Activated T-helper 1 cell treated with anti-CD3 and anti-CD28 coated beads, Interleukin-2, amount 50 U/mL, for 16 hours (primary cell): ENCODE measurements at places on chromosomes 6 and 20.
A peak's percentile ranks its signal among the peaks of the same experiment; 100 is the strongest.

GRCh38 chr20:10611357-10611756 lies 62.4 kb downstream of the JAG1 start:
- DNase-seq = no peak

GRCh38 chr6:53801022-53801421 lies 6.2 kb downstream of the LRRC1 start:
- DNase-seq = no peak

DNA sequence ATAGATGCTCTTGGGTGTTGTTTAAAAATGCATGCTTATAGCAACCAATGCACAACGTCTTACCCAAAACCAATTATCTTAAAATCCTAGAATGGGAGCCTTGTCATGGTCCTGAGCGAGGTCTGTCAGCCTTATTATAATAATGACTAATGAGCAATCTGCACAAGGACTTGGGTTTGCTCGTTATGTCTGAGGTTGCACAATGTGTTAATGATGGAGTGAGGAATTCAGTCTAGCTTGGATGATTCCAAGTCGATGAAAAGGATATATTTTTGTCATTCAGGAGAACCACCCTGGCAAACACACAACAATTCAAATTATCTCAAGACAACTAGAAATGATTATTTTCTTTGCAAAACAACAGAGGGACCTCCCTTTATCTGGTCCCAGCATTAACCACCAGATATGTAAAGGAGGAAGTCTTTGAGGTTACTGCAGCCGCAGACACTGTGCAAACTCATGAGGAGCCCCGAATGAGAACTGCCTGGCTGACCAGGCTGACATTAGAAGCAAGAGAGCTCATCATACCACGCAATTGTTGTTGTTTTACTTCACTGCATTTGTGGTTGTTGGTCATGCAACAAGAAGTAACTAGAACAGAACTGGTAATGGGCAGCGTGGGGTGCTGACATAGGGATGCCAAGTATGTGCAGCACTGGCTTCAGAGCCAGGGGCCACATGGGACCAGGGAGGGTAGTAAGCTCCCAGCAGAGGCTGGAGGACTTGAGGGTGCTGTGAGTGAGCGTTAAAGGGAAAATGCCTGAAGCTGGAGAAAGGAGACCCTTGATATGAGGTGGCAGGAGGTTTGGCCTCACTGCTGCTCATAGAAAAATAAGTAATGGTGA lies 488.3 kb downstream of the CDH26 start:
- DNase-seq = no peak

- no peak for DNase-seq
Observed at GRCh38 chr6:98094696-98095095, 739.7 kb upstream of the POU3F2 start.

GRCh38 chr6:125918681-125919566 lies 37.6 kb upstream of the HINT3 start:
- peak; percentile 20 for DNase-seq

GRCh38 chr6:75993236-75994162 lies 79.0 kb downstream of the IMPG1 start:
- DNase-seq = no peak
